ENCODE measurements at places on chromosomes 6 and 20.

DNA sequence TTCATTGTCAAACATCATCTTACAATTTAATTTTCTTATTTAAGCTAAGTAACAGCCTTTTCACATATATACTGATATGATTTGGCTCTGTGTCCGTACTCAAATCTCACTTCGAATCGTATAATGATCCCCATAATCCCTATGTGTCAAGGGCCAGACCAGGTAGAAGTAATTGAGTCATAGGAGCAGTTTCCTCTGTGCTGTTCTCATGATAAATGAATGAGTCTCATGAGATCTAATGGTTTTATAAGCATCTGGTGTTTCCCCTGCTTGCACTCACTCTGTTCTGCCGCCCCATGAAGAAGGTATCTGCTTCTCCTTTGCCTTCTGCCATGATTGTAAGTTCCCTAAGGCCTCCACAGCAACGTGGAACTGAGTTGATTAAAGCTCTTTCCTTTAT, 25.1 kb upstream of the CMTR1 start:
- no peak for DNase-seq

GRCh38 chr6:52620055-52620905, 43.4 kb upstream of the TRAM2 start:
- no peak for DNase-seq

DNA sequence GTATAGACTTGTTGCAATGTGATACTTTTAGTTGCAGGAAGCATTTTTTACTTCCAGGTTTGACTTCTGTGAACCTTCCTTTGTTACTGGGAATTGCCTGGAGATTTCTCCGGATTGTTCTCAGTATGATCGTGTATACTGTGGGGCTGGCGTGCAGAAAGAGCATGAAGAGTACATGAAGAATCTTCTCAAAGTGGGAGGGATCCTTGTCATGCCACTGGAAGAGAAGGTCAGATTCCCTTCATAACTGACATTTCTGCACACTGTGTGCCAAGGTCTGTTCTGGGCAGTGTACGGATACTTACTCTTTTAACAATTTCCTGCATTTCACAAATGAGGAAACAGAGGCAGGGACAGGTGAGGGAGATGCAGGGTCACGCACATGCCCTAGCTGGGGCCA, 9.7 kb downstream of the PCMTD2 start:
- DNase-seq, result no peak

DNA sequence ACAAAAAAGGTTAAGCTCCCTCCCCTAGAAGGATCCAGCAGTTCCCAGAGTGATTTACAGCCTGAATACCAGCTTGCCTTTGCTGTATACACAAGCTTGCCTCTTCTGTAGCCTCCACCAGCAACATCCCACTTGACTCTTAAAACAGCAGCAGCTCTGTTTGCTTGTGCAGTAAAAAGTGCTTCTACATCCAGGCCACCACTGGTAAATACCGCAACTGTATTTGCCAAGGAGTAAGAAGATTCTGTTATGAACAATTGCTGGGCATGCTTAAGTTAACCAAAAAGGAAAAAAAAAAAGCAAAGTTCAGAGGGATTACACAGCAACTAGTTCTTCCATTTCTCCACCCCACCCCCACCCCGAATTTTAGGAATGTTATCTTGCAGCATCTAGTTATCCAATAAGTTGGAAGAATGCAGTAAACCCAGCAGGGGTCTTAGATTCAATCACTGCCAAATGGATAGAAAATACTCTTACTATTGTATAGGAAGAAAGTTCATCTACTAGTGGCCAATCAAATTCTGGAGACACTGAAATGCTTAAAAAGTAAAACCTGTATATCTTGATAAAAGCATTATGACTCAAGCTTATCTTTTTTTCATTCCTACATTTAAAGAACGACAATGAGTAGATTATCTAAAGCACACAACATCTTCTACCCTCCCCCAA, 4.8 kb downstream of the SALL4 start:
- no peak for DNase-seq

GRCh38 chr6:36216559-36216958, 20.0 kb downstream of the BRPF3 start:
- no peak for DNase-seq

DNA sequence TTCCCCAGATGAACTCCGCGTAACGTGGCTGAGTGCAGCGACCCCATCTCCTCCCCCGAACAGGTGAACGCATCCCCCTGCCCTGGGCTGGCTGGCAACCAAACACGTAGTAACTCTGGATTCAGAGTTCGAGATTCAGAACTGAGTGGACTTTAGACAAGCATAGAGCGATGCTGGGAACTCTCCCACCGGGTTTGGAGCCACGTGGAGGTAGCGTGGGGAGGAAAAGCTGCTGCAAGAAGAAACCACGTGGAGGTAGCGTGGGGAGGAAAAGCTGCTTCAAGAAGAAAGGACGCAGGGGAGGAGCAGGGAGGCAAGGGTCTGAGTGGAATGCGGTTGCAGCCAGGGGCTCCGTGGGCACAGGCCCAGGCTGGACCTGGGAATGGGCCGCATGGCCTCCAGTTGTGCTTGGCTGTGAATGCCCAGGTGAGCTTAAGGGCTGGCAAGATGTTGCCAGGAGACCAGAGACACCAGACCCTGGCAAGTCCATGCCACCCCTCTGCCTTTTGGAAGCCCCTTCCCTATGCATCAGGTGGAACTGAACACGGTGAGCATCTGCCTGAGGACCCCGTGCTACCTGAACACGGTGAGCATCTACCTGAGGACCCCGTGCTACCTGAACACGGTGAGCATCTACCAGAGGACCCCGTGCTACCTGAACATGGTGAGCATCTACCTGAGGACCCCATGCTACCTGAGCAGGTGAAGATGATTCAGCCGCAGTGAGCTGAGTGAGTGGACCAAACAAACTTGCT, 118.0 kb upstream of the FRMD1 start:
- DNase-seq, result no peak

DNA sequence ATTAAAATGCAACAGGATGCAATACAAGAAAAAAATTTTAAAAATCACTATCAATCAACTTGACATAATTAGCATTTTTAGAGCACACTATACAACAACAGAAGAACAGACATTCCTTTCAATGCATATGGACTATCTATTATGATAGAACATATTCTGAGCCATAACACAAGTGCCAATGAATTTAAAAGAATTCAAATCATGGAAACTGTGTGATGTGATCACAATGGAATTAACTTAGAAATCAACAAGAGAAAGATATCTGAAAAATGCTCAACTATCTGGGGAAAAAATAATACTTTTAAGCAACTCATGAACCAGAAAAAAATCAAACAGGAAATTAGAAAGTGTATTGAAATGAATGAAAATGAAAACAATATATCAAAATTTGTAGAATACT, 106.3 kb downstream of the ADTRP start:
- DNase-seq, result no peak

- DNase-seq, result no peak
Observed at GRCh38 chr6:117391874-117392583, 33.7 kb downstream of the ROS1 start.

GRCh38 chr6:106027758-106028157, 58.4 kb upstream of the PRDM1 start:
- no peak for DNase-seq

- DNase-seq, result no peak
Observed at GRCh38 chr6:123150076-123150475, 154.0 kb downstream of the CLVS2 start.

- DNase-seq, result no peak
Observed at GRCh38 chr6:43901733-43902230, 131.8 kb downstream of the VEGFA start.

DNA sequence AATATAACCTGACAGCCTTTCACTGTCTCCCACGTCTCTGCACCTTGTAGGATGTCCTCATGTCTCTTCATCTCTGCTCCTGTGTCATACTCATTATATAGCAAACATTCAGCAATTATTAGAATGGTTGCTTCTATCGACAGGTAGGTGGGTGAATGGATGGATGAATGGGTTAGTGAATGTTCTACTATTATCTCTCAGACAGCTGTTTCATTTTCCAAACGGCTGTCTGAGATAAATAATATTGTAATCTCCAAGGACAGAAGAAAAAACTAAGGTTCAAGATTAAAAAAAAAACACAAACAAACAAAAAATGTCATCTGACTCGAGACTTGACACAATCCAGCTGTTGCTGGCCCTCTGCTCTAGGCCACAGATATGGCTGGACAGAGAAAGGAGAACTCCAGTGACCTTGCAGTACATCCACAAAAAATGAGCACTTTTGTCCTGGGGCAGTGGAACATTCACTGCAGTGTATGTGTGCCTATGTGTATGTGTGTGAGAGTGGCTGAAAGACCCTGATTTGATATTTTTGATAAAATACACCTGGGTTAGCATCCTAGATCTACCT, 2.1 kb downstream of the HNF4A start:
- DNase-seq, result no peak

DNA sequence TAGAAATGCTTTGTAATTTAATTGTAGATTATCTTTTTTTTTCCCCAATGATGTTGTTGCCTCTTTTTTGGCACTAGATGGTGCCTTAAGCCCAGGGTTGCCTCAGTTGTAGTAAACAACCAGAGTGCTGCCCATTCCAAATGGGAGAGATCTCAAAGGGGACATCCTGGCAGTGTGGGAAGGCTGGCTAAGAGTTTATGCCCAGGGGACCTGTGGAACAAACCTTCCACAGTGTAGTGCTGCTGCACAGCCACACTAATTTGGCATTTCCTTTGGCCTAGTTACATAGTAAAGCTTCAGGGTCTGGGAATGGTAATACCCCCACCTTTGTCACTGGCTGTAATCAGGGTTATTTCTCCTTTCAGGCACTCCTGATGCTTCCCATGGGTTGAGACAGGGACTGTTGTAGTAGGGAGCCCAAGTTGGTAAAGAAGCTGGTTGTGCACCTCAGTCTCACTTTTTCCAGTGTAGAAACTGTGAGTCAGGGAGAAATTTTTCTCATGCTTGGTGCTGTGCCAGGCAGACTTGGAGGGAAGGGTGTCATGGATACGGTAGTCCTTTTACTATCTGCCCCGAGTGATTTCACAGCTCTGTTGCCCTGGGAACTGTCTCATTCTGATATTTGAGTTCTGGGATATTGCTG, 177.8 kb upstream of the ECI2 start:
- DNase-seq, result no peak

DNA sequence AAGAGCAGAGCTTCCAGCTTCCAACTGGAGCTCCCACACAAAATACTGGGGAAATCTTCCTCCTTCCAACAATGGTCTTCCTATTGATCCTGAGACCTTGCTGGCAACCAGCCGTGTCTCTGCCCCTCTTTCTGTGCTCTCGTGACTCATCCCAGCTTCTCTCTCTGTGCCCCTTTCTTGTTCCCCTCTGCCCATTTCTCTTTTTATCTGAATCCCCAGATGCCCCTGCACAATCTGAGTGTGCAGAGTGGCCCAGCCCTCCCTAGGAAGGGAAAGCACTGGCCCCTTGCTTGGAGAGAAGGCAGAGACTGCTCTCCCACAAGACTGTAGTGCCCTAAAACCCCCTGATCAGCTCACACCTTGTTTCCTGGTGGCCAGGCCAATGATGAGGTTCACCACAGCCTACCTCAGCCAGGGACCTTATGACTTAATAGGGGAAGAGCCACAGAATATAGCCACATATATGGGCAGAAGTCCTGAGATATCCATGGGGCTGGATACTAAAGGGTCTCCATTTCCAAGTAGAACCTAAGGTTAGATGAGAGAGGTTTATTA, 23.1 kb upstream of the MAS1L start:
- DNase-seq, result no peak

DNA sequence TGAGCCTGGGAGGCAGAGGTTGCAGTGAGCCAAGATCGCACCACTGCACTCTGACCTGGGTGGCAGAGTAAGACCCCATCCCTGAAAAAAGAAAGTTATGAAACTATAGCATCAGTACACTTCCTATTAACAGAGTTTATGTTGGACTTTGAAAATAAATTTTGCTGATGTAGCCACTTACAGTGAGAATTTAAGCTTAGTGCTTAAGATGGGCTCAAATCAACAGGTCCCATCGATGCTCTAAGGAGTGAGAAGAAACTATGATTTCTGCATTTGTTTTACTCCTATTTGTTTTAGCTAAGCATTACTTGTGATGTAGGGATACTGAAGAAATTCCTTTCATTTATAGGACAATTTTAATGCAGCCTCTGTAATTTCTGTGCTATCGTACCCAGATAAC, 93.3 kb upstream of the CLDN20 start:
- no peak for DNase-seq

- no peak for DNase-seq
Observed at GRCh38 chr6:46756469-46757213, 9.9 kb downstream of the ANKRD66 start.

GRCh38 chr6:82750556-82750955, 315.1 kb downstream of the UBE3D start:
- no peak for DNase-seq

- no peak for DNase-seq
Observed at GRCh38 chr6:145137425-145137824, 597.9 kb downstream of the EPM2A start.

DNA sequence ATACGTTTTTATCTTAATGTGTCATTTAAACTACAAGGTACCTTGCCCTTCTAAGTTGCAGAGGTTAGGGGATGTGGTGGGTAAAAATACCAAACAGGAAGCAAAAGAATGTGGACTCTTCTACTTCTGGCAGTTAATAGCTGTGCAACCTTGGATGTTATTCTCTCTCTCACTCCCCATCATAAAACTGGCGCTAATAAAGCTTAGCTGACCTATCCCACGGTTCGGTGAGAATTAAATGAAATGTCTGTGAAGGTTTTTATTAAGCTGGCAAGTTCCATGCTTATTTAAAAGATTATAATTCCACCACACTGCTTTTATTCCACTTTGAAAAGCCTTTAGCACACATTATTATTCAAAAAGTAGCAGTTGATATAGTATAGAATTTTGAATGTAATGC, 127.8 kb upstream of the SLC22A23 start:
- no peak for DNase-seq

- DNase-seq, result peak; percentile 60
Observed at GRCh38 chr20:17680836-17681725, 961 bp downstream of the RRBP1 start.

DNA sequence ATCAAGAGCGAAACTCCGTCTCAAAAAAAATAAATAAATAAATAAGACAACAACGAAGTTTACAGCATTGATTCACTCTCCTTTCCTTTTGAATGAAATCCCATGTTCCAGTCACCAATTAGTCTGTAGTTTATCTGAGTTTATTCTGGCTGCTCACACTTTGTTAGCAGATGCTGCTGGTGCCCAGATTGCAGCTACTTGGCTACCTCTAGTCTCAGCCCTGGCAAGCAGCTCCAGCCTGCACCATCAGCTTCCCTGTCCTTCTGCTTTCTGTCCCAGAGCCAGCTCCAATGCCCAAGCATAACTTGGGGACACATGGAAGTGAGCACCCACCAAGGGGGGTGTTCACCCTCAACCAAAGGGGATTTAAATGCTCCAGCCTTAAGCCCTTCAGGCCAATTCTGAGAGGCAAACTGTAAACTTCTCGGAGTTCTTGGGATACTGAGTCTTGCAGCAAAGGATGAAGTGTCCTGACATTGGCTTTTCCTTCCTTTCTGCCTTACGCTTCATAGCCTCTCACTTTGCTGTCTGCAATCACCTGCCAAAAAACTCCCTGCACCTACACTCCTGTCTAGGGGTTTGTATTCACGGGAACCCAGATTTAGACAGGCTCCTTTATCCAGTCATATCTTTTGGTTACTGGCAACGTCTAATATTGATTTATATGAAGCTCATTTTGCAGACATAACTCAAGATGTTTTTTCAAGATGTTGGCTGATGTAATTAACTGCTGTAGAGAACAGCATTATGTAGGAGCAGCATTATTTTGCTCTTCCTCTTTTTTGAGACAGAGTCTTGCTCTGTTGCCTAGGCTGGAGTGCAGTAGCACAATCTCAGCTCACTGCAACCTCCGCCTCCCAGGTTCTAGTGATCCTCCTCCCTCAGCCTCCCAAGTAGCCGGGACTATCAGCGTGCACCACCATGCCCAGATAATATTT, 9.8 kb upstream of the TASP1 start:
- DNase-seq, result no peak

Measured in activated CD4-positive, CD25-positive, alpha-beta regulatory T cell treated with anti-CD3 and anti-CD28 coated beads, Interleukin-2, amount 50 U/mL, for 16 hours (primary cell).